ENCODE measurements at places on chromosomes 6 and 20. TPM values are rescaled to one million over a fixed set of nuclear protein-coding genes. Genes with fewer than 3 reads are reported as not detected.

The TSPO2 gene
- total RNA-seq, result 0.49 TPM

- no peak overlapping the region for H3K27ac ChIP-seq
- peaks cover 16% of the 10 kb centered on the region for H3K4me1 ChIP-seq
- no peaks in the 10 kb centered on the region for H3K27me3 ChIP-seq
- DNase-seq, result no peak
- no peak overlapping the region for H3K4me3 ChIP-seq
These were observed 459 bp downstream of the LBP start for GRCh38 chr20:38346741-38347140.

GRCh38 chr6:53718597-53719460 is 53.3 kb upstream of the KLHL31 start:
- DNase-seq, result peak; percentile 59
- peaks cover 17% of the 10 kb centered on the region for H3K4me1 ChIP-seq
- H3K36me3 ChIP-seq, result no peaks in the 10 kb centered on the region

- no peaks in the 10 kb centered on the region for H3K36me3 ChIP-seq
- no peak for DNase-seq
- H3K4me1 ChIP-seq, result peaks cover 15% of the 10 kb centered on the region
- no peak overlapping the region for H3K27ac ChIP-seq
These were observed 661 bp upstream of the PPP1R14C start for GRCh38 chr6:150142097-150142669.

- H3K36me3 ChIP-seq, result no peaks in the 10 kb centered on the region
- H3K4me1 ChIP-seq, result peaks cover 8% of the 10 kb centered on the region
- no peak overlapping the region for H3K27ac ChIP-seq
- no peaks in the 10 kb centered on the region for H3K27me3 ChIP-seq
- no peak overlapping the region for H3K4me3 ChIP-seq
These were observed 41.2 kb downstream of the ZC3H12D start for GRCh38 chr6:149443411-149444181.

GRCh38 chr6:20188630-20189075 is 23.6 kb downstream of the MBOAT1 start:
- H3K27me3 ChIP-seq, result no peaks in the 10 kb centered on the region
- H3K4me3 ChIP-seq, result no peak overlapping the region
- no peak overlapping the region for H3K27ac ChIP-seq
- no peaks in the 10 kb centered on the region for H3K36me3 ChIP-seq

DNA sequence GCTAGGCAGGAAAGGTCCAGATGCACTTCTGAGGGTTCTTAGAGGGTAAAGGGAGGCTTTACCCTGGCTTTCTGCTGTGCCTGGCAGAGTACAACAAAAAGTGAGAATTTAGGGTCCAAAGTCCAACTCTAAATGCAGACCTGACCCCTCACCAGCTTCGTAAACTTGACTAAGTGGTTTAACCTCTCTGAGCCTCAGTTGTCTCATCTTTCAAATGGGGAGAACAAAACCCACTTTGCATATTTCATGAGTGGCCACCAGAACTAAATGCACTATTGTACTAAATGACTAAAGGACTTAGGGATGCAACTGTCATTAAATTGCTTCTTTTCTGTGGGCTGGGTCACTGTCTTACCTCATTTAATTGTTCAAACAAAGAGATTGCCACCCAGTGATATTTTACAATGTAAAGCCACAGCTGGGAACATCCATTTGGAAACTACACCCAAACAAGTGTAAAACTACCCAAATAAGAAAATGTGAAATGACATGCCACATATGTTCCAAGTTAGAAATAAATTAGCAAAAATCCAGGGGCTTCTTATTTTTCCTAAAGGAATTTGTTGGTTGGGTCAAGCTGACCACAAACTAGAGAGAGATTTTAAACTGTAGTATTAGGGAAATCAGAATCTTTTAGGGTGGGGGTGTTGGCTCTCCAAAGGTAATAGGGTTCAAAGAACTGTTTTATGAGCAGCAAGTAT is 48.3 kb upstream of the RIN2 start:
- H3K27ac ChIP-seq, result no peak overlapping the region
- H3K4me1 ChIP-seq, result peaks cover 33% of the 10 kb centered on the region

- H3K27me3 ChIP-seq, result no peaks in the 10 kb centered on the region
- H3K4me3 ChIP-seq, result no peak overlapping the region
- no peak for DNase-seq
- no peaks in the 10 kb centered on the region for H3K4me1 ChIP-seq
- H3K36me3 ChIP-seq, result no peaks in the 10 kb centered on the region
- no peak overlapping the region for H3K27ac ChIP-seq
These were observed 191.1 kb downstream of the PLCB4 start for GRCh38 chr20:9260027-9260426.

- H3K27ac ChIP-seq, result no peak overlapping the region
- H3K36me3 ChIP-seq, result no peaks in the 10 kb centered on the region
- no peaks in the 10 kb centered on the region for H3K27me3 ChIP-seq
- peaks cover 17% of the 10 kb centered on the region for H3K4me1 ChIP-seq
These were observed 763 bp downstream of the BHLHE23 start for GRCh38 chr20:63005862-63006539.

DNA sequence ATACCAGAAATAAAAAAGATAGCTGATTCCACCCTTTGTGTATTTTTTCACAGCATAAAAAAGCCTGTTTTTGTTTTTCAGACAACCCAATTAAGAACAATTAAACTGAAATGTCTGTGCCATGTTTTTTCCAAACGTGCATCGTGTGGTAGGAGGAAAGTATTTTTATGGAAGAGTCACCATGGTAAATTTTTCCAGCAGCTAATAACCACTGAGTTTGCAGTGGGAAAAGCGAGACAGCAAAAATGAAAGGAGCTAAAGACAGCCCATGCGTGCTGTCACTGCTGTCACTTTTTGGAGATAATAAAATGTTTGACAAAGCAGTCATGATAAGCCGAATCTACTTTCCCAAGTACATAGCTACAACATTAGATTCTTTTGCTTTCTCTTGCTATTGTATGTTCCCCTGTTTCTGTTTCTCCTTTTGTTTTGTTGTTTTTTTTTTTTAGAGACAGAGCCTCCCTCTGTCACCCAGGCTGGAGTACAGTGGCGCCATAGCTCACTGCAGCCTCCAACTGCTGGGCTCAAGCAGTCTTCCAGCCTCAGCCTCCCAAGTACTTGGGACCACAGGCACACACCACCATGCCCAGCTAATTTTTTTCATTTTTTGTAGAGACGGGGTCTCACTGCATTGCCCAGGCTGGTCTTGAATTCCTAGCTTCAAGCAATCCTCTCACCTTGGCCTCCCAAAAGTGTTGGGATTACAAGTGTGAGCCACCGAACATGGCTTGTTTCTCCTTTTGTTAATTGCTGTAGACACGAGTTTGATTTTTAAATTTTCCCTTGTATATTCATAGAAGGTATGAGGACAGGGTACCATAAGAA is 261.3 kb downstream of the TMEM242 start:
- H3K4me3 ChIP-seq, result no peak overlapping the region
- peak overlapping the region; percentile 35 for H3K27ac ChIP-seq
- H3K36me3 ChIP-seq, result no peaks in the 10 kb centered on the region
- H3K27me3 ChIP-seq, result no peaks in the 10 kb centered on the region

The NOL4L gene
- 80.9 TPM for total RNA-seq

The CTCFL gene
- total RNA-seq, result not detected

- no peak for DNase-seq
- no peak overlapping the region for H3K4me3 ChIP-seq
- H3K27ac ChIP-seq, result no peak overlapping the region
- H3K4me1 ChIP-seq, result no peaks in the 10 kb centered on the region
- H3K27me3 ChIP-seq, result no peaks in the 10 kb centered on the region
- peaks cover 16% of the 10 kb centered on the region for H3K36me3 ChIP-seq
These were observed 9.7 kb downstream of the EIF2S2 start for GRCh38 chr20:34102342-34102741.

- H3K4me1 ChIP-seq, result no peaks in the 10 kb centered on the region
- no peaks in the 10 kb centered on the region for H3K27me3 ChIP-seq
- no peak overlapping the region for H3K4me3 ChIP-seq
- DNase-seq, result no peak
- no peak overlapping the region for H3K27ac ChIP-seq
These were observed 179.3 kb upstream of the HDDC2 start for GRCh38 chr6:125481056-125481455.

All from Caco-2 (cell line).